Stimulated activated CD4-positive, alpha-beta T cell treated with anti-CD3 and anti-CD28 coated beads, Interleukin-2, amount 100 ng/mL, for 24 hours (primary cell): ENCODE measurements at places on chromosomes 6 and 20.
A peak's percentile ranks its signal among the peaks of the same experiment; 100 is the strongest.

DNA sequence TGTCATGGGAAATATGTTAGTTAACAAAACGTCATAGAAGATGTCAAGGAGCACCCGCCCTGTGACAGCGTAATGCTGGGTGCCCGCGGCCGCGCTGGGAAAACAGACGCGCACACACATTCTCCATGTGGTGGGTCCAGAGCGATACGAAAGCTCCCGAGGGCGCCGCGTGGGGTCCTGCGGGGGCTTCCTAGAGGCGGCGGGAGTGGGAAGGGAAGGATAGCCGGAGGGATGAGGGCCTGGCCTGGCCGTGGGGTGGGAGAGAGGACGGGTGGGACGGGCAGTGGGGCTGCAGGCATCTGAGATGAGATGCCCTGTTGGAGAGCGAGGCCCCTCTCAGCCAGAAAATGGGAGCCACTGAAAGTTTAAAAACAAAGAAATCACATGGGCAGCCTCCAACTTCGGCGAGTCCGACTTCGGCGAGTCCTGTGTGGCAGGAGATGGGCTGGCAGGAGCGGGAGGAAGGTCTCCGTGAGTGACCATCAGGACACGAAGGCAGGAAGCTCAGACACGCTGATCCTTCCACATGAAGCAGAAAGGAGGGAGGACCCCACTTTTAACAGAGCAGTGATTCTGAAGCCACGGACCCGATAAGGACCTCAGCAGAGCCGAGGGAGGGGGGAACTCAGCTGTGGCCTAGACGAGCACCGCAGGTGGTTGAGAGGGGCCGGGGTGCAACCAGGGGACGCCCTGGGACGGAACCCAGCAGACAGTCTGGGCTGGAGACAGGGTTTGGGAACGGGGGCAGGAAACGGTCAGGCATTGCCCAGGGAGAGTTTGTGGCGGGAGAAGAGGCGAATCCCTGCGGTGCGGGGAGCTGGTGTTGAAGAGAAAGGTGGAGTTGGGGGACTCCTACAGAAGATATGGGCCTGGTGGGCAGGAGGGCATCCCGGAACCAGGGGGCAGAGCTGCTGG, 114.1 kb upstream of the FRMD1 start:
- no peak for DNase-seq

DNA sequence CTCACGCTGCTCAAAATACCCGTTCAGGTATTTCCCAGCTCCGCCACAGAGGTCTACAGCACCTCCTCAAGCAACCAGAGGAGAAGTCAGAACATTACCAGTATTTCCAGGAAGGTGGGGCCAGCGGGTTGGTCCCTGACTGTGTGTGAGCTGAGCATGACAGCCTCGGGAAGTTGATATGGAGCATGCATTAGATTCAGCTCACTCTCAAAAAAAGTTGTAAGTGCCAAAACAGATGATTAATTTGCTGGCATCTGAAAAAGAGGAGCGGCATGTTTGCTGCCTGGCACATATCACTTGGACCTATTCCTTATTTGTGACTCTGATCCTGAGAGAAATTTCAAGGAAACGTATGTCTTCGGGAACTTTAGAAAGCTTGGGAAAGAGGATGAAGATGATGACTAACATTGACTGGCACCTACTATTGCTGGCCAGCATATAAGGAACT, 32.3 kb downstream of the ELOVL2 start:
- no peak for DNase-seq

GRCh38 chr6:44226368-44227147, 3.2 kb downstream of the SLC29A1 start:
- DNase-seq: no peak

DNA sequence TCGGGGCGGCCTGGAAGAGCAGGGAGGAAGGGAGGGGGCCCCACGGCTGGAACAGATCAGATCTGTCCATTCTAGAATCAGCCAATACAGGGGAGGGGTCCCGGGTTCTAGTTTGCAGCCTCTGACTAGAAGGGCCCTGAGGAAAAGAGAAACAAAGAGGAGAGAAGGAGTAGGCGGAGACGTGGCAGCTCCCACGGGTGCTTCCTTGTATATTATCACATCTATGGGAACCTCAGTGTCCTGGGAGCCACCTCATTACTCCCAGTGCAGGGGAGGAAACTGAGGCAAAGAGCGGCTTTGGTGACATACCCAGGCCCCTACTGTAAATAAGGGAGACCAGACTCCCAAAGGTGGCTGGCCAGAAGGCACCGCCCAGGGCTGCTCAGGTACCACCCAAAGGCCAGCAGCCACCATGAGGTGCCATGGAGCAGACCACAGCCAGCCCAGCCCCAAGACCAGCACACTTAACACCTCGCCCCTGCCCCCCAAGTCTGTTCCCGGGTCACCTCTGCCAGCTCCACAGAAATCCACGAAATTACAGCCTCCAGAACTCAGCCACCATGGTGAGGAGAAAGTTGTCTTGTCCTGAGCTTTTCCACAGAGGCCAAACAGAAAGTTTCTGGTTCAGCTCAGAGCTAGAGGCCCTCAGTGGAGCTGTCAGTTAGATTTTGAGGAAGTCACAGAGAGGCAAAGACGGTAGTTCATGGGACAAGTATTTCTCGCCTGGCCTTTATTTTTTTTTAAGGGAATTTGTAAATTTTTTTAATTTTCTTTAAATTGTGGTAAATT, 2.1 kb downstream of the ZC3H12D start:
- DNase-seq: no peak

DNA sequence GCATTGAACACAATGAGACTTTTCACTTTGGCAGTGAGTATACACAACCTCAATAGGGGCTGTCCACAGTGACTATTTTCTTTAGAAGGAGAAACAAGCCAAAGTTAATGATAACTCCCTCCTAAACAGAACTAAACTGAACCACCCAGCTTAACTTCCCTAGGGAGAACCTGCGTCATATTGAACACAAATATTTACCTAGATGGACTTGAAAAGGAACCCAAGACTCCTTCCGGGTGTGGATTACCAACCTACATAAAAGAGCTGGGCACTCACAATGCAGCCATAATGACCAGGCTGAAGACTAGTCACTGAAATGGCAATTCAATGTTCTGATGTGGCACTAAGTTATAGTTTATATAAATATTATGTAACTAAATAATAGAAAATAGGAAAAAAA, 160.6 kb downstream of the IBTK start:
- no peak for DNase-seq

DNA sequence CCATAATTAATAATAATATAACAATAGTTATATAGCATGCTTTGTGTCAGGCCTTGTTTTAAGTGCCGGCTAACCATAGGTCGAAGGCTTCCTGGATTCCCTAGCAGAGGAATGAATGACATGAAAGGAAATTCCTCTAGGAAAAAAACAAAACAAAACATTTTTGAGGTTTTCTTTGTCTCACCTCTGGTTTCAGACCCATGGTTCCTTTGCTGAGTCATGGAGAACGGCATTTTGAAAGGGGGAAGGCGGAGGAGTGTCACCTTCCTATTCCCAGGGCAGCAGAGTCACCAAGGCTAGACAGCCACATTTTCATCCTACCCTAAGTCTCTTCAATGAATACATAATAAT, 25.3 kb upstream of the CCND3 start:
- DNase-seq: no peak

- DNase-seq: no peak
Measured at GRCh38 chr6:150687508-150687907, 87.8 kb downstream of the PLEKHG1 start.

DNA sequence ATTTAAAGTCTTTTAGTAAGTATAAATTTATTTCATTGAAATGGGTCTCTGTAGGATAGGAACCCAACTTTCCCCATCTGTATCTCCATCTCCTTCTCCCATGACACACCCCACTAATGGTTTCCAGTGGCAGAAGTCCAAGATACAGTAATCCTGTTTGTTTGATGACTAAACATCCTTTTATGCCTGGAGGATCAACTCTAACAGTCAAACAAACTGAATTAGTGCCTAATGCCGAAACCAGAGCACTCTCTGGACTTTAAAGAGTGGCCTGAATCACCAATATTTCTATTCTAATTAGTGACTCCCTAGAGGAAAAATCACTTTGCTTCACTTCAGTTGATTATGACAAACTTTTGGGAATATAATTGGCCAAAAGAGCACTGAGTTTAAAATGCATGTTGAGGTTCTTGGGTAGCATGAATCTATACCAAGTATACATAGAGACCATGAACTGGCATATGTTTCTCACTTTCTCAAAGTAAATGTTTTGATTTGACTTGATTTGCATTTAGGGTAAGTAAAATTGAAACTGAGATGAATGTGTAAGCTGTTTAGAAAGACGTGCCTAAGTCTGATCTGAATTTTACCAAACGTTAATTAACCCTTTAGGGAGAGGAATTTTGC, 776.4 kb upstream of the NRSN1 start:
- DNase-seq: no peak

- DNase-seq: peak; percentile 40
Measured at GRCh38 chr20:1357921-1358671, 29.2 kb upstream of the SDCBP2 start.

- no peak for DNase-seq
Measured at GRCh38 chr6:111210194-111210728, 123.0 kb downstream of the SLC16A10 start.

DNA sequence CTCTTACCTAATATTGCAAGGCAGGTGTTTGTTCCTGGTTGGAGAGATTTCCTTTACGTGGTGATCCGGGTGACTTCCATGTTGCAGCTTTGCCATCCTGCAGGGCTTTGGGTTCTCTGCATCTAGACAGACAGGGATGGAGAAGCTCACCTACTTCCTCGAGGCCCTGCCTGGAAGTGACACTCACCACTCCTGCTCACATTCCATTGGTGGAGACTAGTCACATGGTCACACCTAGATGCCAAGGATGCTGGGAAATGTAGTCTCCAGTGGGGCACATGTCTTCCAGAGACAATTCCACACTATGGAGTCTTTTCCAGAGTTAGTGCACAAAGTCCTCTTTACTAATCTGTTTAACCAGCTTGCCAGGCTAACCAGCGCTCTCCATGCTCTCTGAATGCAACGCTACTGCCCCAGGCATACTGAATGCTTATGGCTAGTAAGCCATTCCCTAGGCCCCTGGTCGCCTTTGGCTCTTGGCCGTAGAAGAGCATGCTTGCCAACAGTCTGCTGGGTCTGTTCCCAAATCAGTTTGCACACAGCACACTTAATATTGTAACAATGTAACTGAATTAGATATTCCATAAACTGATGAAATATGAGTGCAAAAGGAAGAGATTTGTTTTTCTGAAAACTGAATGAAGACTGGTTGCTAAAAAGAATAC, 6.7 kb upstream of the KCNK15 start:
- DNase-seq: peak; percentile 32

DNA sequence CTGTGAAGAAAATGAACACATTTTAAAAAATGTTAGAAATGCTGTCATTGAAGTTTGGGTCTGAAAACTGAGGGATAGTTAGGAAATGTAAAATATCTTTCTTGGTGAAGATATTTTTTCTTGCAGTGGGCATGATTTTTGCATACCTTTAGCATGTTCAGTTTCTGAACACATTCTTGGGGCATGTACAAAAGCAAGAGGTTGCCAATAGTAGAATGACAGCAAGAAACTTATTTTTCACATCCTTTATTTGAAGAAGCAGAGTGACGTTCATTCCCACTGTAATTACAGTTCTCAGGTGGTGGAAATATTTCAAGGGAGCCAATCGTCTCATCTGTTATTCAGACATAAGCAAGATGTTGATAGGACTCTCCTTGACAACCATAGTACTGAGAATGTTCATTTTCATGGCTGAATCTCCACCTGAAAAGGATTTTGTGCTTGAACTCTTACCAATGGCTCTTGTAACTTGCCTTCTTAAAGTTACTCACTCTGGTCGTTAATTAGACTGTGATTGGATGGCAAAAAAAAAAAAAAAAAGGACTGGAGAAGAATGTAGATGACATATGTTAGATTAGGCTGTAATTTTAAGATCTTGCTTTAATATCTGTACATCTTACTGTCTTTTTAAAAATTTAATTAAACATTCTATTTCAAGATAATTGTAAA, 74.4 kb downstream of the DOK5 start:
- DNase-seq: no peak

DNA sequence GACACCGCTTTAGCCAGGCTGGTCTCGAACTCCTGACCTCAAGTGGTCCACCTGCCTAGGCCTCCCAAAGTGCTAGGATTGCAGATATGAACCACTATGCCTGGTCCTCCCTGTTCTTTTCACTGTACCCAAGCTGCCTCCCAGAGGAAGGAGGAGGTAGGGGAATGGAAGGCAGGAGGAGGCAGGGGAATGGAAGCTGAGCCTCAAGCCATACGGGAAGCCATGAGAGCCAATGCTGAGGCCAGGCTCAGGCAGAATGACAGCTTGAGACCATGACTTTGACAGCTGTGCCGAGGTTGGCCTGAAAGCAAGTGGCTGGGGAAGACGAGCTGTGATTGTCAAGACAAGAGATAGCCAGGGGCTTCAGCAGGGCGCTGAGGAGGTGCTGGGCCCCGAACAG, 13.6 kb upstream of the ZNF335 start:
- no peak for DNase-seq

GRCh38 chr6:88916615-88917208, 46.7 kb downstream of the RNGTT start:
- no peak for DNase-seq

- no peak for DNase-seq
Measured at GRCh38 chr20:57059055-57059596, 207.3 kb downstream of the BMP7 start.

- DNase-seq: no peak
Measured at GRCh38 chr6:160300076-160300695, 41.6 kb upstream of the SLC22A2 start.

- peak; percentile 48 for DNase-seq
Measured at GRCh38 chr6:35311390-35312075, 13.9 kb downstream of the DEF6 start.

DNA sequence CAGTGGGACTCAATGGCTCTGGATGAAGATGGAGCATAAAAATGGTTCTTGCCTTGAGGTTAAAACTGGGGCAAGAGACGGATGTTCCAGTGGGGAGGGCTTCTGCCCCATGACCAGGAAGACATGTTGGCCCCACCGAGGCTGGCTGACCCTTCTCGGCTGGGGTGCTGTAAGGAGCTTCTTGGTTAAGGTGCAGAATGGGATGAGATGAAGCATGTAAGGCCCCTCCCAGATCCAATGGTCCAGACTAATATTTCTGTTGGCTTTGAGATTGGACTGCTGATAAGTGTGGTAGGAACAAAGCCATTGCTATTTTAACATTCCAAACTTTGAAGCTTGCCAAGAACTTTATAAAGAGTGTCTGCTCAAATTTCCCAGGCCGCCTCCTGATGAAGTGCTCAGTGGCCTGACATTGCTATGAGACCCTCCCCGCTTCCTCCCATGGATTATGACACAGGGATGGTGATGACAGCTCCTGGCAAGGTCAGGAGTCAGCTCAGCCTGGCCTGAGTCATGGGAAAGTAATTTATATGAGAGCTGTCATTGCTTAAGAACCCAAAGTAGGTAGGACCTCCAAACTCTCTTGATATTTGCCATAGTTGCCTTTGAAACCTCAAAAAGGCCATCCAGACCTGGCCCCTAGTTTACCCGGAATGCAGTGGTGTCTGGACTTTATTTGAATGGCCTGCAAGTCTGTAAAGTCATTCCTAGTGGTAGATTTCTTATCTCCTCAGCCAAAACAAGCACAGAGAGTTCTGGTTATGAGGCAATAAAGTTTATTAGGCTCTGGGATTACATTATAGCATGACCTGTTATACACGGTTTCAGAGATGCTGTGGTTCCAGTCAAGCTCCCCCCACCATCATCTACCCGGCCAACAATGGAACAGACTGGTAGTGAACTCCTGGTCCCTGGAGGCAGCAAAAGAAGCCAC, 55.2 kb downstream of the TGM2 start:
- DNase-seq: no peak
